ENCODE measurements at places on chromosomes 2 and 18. TPM values are rescaled to one million over a fixed set of nuclear protein-coding genes. Genes with fewer than 3 reads are reported as not detected.

DNAJC5G gene
- not detected for total RNA-seq

MCM6 gene
- 228 TPM for total RNA-seq

LDLRAD4 gene
- 29.3 TPM for total RNA-seq

MSH2 gene
- 61.0 TPM for total RNA-seq

REG1B gene
- not detected for total RNA-seq

RNF125 gene
- 21.6 TPM for total RNA-seq

PDE1A gene
- not detected for total RNA-seq

GRCh38 chr2:234880551-234881211 is 71.1 kb upstream of the SH3BP4 start:
- H3K36me3 ChIP-seq, result no peaks in the 10 kb centered on the region
- H3K27ac ChIP-seq, result no peak overlapping the region
- no peak overlapping the region for H3K4me3 ChIP-seq
- DNase-seq, result peak; percentile 36

DNA sequence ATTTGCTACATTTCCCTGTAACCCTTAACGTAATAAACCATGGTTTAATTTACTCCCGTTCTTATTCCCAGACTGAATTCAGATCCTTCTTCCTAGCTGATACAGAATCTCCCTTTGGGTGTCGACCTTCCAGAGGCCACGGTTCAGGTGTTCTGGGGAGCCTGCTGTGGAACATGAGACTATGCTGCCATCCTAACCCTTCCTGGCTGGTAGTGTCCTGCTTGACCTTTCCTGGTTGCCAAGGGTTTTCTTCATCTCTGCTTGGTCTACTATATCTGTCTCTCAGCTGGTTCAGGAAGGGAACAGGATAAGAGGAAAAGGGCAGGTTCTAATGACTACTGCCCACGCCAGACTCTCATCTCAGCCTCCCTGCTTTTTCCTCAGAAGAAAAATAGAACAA is 36.5 kb downstream of the STAT1 start:
- no peak for DNase-seq
- no peaks in the 10 kb centered on the region for H3K27me3 ChIP-seq
- peaks cover 89% of the 10 kb centered on the region for H3K36me3 ChIP-seq
- H3K27ac ChIP-seq, result peak overlapping the region; percentile 67
- H3K4me1 ChIP-seq, result peaks cover 49% of the 10 kb centered on the region

GRCh38 chr2:20448246-20448976 is 1.5 kb downstream of the RHOB start:
- DNase-seq, result no peak
- H3K27me3 ChIP-seq, result peaks cover 29% of the 10 kb centered on the region
- H3K27ac ChIP-seq, result no peak overlapping the region
- peak overlapping the region; percentile 71 for H3K4me3 ChIP-seq
- no peaks in the 10 kb centered on the region for H3K36me3 ChIP-seq
- no peaks in the 10 kb centered on the region for H3K4me1 ChIP-seq

GRCh38 chr2:189954989-189955388 is 107.5 kb downstream of the MSTN start:
- H3K36me3 ChIP-seq, result no peaks in the 10 kb centered on the region
- no peak for DNase-seq
- no peak overlapping the region for H3K27ac ChIP-seq
- no peaks in the 10 kb centered on the region for H3K4me1 ChIP-seq

DNA sequence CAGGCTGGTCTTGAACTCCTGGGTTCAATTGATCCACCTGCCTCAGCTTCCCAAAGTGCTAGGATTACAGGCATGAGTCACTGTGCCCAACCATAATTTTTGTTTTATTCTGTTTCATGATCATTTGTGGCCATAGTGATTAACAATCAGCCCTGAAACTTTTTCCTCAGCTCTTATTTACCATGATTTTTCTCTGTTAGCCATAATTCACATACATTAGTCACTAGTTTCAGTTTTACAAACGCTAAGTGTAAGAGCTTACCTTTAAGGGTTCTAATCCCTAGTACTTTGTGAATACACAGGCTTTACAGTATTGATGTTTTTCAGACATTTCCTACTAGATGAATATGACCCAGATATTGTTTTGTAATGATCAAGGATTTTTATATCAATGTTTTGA is 216.1 kb downstream of the DPP4 start:
- H3K4me1 ChIP-seq, result peaks cover 6% of the 10 kb centered on the region
- no peaks in the 10 kb centered on the region for H3K36me3 ChIP-seq
- H3K4me3 ChIP-seq, result no peak overlapping the region
- no peak overlapping the region for H3K27ac ChIP-seq
- DNase-seq, result no peak

GRCh38 chr2:54609241-54609640 is 114.2 kb upstream of the EML6 start:
- H3K4me3 ChIP-seq, result no peak overlapping the region
- no peak overlapping the region for H3K27ac ChIP-seq
- no peaks in the 10 kb centered on the region for H3K36me3 ChIP-seq
- peaks cover 67% of the 10 kb centered on the region for H3K4me1 ChIP-seq
- no peak for DNase-seq

GRCh38 chr2:176325732-176326131 is 56.5 kb downstream of the MTX2 start:
- H3K27ac ChIP-seq, result no peak overlapping the region
- H3K27me3 ChIP-seq, result no peaks in the 10 kb centered on the region
- H3K4me1 ChIP-seq, result no peaks in the 10 kb centered on the region
- H3K36me3 ChIP-seq, result peaks cover 3% of the 10 kb centered on the region
- H3K4me3 ChIP-seq, result no peak overlapping the region
- DNase-seq, result no peak

- peak overlapping the region; percentile 0 for H3K4me3 ChIP-seq
- no peaks in the 10 kb centered on the region for H3K27me3 ChIP-seq
- H3K36me3 ChIP-seq, result peaks cover 42% of the 10 kb centered on the region
- H3K4me1 ChIP-seq, result peaks cover 45% of the 10 kb centered on the region
Observed at GRCh38 chr2:102010902-102011301, 19.1 kb downstream of the IL1R2 start.

GRCh38 chr2:959457-959856 is 8.8 kb downstream of the SNTG2 start:
- peaks cover 5% of the 10 kb centered on the region for H3K27me3 ChIP-seq
- no peak overlapping the region for H3K4me3 ChIP-seq
- H3K4me1 ChIP-seq, result no peaks in the 10 kb centered on the region
- no peaks in the 10 kb centered on the region for H3K36me3 ChIP-seq
- no peak for DNase-seq

Measured in activated CD4-positive, alpha-beta T cell treated with anti-CD3 and anti-CD28 coated beads for 36 hours (primary cell).